ENCODE measurements at places on chromosomes 7 and 10.

- DNase-seq = no peak
Observed at GRCh38 chr10:33204031-33204430, 130.4 kb downstream of the NRP1 start.

- no peak for DNase-seq
Observed at GRCh38 chr10:58275261-58275660, 6.3 kb downstream of the CISD1 start.

DNA sequence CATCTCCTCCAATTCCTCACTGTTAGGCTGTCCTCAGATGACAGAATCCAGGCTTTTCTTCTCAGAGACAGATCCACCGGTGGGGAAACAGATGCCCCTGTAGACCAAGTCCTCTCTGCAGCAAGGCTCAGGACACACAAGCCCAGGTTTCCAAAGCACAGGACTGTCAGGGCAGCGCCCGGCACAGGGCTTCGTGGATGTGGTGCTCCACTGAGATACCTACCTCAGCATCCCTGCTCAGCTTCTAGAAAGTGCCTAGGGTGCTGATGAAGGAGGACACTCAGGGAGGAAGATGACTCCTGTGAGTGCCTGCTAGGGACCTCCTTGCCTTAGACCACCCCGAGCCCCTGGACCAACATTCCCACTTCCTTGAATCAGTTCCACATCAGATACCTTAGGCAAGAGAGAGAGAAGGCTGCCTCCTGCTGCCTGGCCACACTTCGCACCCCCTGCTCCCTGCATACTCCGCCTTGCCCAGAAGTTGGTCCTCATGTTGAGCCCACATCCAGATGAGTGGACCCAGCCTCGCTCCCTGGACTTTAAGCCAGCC, 8.9 kb upstream of the RBP3 start:
- DNase-seq = no peak

GRCh38 chr7:121456785-121457359, 60.8 kb upstream of the FAM3C start:
- no peak for DNase-seq

DNA sequence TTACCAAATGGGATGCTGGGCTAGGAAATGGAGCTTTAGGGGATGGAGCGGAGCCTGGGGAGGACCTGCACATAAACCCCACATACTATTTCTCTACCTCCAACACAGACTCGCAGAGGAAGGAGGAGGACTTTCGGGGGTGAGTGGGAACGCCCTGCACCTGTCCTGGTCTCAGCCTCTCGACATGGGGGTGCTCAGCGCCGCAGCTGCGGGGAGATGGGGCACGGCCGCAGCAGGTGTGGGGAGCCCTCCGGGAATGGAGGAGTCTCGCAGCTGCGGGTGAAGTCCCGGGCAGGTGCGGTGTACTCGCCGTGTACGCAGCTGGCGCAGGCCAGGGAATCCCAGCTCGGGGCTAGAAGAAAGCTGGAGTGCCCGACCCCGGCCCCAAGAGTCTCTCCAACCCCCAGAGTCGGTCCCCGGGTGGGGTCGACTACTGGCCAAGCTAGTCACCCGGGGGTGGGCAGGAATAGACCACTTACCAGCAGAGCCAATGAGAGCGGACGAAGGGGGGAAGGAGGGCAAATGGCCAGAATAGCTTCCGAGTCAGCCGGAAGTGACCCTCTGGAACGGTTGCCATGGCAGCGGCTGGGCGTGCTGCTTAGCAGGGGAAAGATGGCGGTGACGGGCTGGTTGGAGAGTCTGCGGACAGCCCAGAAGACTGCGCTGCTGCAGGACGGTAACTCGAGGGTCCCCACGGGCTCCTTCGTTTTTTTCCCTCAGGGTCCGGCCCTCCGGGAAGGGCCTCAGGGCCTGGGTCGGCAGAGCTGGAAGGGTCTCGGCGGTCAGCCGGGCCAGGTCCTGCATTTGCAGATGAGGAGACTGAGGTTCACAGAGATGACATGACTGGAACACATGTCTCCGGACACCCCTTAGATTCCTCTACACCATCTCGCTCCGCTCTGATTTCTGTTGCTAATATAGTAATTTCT, at the start of the genes DPCD and POLL:
Gene DPCD (plus strand): TSS at position 597 of the 929 bp plus-strand sequence. CDS start 16 bp downstream, at position 613.
Gene POLL (minus strand): TSS at position 533 of the 929 bp plus-strand sequence. CDS start 897 bp downstream, outside the sequence.
- DNase-seq = peak; percentile 75

DNA sequence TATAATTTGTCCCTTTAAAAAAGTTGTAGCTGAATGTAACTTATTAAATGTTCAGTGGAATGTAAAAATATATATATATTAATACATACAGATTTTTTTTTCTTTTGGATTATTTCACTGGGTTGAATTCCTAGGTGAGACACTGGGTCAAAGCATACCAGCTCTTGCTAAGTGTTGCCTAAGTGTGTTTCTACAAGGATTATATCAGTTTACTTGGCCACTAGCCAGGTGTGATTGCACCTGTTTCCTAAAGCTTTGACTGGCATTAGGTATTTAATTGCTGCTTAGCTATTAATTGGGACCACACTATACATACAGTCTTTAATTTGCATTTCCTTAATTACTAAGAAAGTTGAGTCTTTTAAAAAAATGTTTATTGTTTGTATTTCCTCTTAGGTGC, 5.5 kb upstream of the ELOVL3 start:
- DNase-seq = no peak

- no peak for DNase-seq
Observed at GRCh38 chr10:91229683-91230082, 9.2 kb downstream of the PCGF5 start.

DNA sequence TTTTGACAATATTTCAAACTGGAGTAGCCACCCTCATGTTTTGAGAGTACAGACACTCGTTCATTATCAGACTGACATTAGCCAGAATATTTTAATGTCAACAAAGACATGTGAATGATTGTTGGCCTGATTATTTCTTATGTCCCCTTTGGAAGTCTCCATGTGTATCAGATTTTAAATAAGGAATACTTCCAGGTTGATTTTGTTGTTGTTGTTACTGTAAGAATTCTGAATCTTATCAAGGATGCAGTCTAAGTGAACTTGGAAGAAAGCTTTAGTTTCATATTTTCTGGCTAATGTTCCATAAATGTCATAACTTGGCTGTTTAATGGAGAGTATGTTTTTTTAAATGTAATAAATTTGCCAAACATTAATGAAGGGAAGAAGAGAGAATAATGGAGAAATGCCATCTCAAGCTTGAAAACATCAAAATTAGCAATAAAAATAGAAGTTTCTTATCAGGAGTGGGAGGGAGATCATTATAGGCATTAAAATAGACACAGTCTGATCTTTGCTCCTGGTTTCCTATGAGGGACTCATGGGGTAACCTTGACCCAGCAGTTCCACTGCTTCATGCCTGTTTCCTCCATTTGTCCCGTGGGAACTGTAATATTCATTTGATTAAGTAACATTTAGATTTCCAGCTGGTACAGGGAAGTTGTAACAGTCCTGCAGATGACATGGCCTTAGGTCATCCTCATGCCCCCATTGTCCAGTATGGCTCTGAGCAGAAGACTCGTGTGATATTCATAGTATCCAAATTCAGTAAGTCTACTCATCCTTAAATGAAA, 122.4 kb upstream of the KIAA1217 start:
- no peak for DNase-seq

DNA sequence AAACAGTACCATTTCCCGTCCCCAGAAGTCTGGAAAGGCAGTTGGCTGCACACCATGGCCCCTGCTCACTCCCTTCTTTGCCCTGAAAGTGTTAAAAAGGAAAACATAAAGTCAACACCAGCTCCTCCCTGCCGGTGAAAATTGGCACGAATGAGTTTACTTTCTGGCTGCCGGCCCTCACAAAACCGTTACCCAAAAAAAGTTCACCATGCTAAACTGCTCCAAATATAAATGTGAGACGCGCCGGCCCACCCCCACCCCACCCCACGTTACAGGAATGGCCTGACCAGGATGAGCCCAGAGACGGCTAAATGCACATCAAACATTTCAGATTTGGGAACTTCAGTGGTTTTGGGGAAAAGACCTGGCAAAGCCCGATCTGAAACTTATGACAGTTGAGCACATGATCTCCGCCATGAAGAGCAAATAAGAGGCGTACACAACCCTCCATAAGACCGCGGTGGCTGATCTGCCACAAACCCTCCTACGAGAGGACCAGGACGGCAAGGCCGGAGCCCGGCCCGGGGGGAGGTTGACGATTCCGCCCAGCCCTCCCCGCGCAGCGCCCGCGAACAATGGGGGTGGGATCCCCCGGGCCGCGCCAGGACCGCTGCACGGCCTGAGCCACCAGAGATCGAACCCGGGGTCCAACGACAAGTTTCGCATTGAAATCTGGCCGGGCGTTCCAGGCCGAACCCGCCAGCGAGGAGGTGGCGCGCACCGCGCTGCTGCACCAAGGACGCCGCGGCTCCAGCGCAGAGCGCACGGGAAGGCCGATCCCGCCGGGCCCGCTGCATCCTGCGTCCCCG, 952 bp downstream of the DIP2C start:
- peak; percentile 68 for DNase-seq

GRCh38 chr10:132311338-132311939, 3.7 kb upstream of the STK32C start:
- no peak for DNase-seq

DNA sequence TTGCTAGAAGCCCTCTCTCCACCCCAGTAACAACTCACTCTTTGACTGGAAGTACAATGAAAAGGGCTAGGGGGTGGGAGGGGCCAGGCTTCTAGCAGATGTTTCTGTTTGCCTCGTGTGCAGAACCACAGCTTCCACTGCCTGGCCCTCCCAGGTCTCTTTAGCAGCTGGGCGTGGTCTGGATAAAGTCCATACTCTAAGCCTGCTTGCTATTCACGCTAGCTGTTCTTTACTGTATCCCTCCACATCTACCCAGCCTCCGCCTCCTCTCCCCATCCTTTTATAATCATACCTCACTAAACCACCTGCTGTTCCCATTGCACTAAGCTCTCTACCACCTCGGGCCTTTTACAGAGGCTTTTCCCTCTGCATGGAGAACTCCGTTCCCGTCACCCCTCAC, 288.8 kb downstream of the CAMK1D start:
- DNase-seq = no peak

DNA sequence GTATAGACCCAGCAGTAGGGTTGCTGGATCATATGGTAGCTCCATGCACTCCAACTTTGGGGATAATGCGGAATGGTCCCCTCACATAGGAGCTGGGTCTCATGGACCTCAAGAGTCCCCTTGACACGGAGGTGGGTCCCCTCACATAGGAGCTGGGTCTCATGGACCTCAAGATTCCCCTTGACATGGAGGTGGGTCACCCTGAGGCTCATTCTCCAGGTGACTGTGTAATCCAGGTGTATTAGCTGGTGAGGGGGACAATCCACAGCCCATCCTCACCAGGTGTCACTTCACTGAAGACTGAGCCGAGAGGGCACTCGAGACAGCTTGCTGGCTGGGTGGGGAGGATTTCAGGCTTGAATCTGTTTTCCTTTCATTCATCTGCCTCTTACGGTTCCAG, 121.9 kb downstream of the PTPN20 start:
- no peak for DNase-seq

GRCh38 chr10:110103921-110104461, 96.2 kb downstream of the ADD3 start:
- DNase-seq = no peak

- no peak for DNase-seq
Observed at GRCh38 chr10:103287992-103288391, 11.1 kb downstream of the INA start.

- DNase-seq = no peak
Observed at GRCh38 chr10:71074176-71074755, 138.1 kb upstream of the UNC5B start.

GRCh38 chr7:39428221-39428620, 138.0 kb upstream of the YAE1 start:
- DNase-seq = no peak

- no peak for DNase-seq
Observed at GRCh38 chr7:14637968-14638367, 264.6 kb downstream of the DGKB start.

DNA sequence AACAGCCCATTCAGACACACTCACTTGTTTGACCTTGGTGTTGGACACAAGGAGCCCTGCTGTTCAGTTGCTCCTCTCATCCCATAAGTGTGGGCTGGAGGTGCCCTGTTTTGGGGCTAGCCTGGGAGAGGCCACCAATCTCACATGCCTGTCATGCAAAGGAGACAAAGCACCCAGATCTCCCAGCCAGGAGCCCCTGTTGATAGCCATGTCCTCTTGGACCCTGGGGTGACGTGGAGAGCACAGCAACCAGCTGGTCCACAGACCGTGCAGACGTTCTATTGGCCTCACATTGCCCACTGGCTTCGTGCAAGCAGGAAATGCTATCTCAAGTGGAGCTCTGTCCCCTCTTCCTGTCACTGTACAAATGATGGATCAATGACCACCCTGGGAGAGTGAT, 240.8 kb downstream of the RPS24 start:
- no peak for DNase-seq

DNA sequence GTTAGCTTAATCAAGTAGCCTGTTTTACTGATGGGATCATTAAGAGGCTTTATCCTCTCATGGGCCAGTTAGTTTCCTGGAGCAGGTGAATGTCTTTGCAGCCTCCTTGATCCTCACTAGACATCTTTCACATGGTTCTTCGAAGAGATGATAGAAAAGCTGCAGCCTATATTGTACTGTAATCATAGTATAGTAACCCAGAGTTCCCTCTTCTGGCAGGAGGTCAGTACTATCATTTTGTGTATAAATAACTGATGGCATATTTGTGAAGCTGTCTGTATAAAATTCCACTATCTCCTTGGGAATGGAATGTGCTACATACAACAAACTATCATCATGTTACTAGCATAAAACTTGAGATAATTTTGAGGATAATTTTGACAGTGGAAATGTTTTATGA, 123.8 kb upstream of the PRPS1L1 start:
- DNase-seq = no peak

- no peak for DNase-seq
Observed at GRCh38 chr7:114789871-114790311, 132.0 kb upstream of the MDFIC start.

DNA sequence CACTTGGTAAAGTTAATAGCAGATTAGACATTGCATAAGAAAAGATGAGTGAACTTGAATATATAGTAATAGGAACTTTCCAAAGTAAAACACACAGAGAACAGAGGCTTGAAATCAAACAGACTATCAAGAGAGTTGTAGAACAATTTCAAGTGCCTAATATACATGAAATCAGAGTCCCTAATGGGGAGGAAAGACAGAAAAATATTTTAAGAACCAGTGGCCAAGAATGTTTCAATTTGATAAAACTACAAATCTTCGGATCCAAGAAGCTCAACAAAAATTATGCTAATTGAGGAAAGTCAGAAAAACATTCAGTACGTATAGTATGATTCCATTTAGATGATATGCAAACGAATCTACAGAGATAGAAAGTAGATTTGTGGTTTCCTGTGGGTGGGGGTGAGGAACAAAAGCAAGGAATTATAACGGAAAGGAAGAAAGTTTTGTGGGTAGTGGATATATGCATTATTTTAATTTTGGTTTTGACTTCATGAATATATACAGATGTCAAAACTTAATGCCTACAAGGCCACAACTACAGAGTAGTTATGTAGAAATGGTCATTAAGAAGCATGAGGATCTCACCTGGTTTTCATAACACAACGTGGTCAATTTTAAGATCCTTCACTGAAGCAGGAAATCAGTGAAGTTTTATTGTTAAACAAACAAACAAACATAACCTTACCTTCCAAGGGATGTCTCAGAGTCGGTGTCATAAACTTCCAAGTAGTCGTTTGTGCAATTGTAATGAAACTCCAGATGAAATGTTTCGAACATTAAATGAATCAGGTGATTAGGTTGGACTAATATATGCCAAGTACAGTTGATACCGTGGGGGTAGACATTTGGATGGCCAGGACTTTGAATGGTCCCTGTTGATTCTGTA, 62.0 kb downstream of the CUBN start:
- DNase-seq = no peak
